ENCODE measurements at places on chromosomes 2 and 18. TPM values are rescaled to one million over a fixed set of nuclear protein-coding genes. Genes with fewer than 3 reads are reported as not detected.
A peak's percentile ranks its signal among the peaks of the same experiment; 100 is the strongest.

DPP10 gene
- not detected for total RNA-seq

GRCh38 chr18:25349926-25350487 lies 2.0 kb downstream of the ZNF521 start:
- H3K27ac ChIP-seq: no peak overlapping the region
- H3K36me3 ChIP-seq: peaks cover 1% of the 10 kb centered on the region
- H3K4me1 ChIP-seq: peaks cover 10% of the 10 kb centered on the region
- H3K4me3 ChIP-seq: peak overlapping the region; percentile 68
- DNase-seq: no peak

SCN3A gene
- total RNA-seq: not detected

DNA sequence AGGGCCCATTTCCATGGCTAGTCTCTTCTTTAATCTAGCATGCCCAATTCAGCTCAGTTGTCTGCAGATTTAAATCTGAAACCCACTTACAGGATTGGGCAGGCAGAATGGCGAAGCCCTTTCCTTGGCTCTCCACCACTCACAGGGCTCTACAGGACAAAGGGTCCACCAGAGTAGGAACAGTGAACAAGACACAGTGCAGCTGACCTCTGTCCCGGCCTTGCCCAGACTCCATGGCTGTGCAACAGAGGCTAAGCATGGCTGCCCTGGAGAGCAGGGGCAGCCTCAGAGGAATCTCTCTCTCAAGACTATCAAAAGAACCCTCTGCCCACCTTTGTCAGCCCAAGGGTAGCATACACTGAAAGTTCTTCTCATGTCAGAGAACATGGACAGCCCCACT lies 9.7 kb upstream of the ATP6V1B1 start:
- peaks cover 2% of the 10 kb centered on the region for H3K27me3 ChIP-seq
- H3K36me3 ChIP-seq: no peaks in the 10 kb centered on the region
- DNase-seq: no peak
- H3K4me3 ChIP-seq: no peak overlapping the region
- H3K27ac ChIP-seq: no peak overlapping the region

RTP5 gene
- 0.12 TPM for total RNA-seq

DNA sequence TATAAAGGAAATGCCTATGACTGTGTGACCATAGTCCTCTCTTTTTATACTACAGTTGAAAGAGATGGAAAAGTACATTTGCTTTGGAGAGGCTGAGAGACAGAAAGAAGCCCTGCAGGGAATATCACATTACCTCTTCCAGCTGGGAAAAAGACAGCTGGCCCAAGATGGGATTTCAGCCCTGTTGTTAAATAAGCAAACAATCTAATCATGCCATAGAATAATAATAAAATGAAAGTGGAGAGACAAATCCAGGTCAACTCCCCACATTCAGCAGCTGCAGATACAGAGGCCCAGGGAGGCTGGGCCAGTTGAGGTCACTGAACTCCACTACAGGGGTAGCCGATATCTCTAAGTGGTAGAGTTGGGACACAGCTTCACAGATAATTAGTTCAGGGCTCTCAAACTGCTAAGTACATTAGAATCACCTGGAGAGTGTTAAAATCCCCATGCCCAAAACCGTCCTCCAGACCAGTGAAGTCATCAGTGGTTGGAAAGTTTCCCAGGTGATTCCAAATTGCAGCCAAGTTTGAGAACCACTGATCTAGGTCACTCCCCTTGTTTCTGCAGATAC lies 81.9 kb downstream of the MOGAT1 start:
- H3K4me3 ChIP-seq: no peak overlapping the region
- no peaks in the 10 kb centered on the region for H3K4me1 ChIP-seq
- H3K27me3 ChIP-seq: peaks cover 2% of the 10 kb centered on the region
- no peak for DNase-seq

DNA sequence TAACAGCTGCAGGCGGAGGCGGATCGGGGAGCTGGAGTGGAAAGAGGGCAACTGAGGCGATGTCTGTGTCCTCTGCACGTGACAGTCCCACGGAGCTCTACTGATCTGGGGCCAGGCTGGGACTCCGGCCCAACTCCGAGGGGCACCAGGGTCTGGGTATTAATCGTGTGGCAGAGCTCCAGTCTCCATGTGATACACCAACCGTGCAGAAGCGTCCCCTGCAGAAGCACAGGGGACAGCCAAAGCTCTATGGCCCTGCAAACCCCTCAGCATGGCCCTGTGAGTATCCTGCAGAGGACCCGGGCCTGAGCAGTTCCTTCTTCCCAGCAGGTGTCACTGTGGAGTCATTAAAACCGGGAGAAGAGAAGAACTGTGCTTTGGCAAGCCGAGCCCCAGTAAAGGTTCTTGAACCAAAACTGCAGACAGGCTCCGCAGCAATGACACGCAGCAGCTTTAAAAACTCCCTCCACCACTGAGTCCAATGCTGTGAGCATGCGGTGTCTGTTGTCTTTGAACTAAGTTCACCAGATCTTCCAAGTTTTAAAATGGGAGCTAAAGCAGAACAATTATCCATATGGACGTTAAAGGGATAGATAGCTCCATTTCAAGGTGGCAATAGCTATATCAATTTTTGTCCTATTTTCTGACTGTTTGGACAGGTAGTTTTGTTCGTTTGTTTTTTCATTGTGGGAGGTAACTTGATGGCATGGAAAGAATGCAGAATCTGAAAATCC lies 79.4 kb downstream of the TMEM182 start:
- H3K27ac ChIP-seq: no peak overlapping the region
- peaks cover 2% of the 10 kb centered on the region for H3K27me3 ChIP-seq
- no peaks in the 10 kb centered on the region for H3K4me1 ChIP-seq
- peak; percentile 23 for DNase-seq

DNA sequence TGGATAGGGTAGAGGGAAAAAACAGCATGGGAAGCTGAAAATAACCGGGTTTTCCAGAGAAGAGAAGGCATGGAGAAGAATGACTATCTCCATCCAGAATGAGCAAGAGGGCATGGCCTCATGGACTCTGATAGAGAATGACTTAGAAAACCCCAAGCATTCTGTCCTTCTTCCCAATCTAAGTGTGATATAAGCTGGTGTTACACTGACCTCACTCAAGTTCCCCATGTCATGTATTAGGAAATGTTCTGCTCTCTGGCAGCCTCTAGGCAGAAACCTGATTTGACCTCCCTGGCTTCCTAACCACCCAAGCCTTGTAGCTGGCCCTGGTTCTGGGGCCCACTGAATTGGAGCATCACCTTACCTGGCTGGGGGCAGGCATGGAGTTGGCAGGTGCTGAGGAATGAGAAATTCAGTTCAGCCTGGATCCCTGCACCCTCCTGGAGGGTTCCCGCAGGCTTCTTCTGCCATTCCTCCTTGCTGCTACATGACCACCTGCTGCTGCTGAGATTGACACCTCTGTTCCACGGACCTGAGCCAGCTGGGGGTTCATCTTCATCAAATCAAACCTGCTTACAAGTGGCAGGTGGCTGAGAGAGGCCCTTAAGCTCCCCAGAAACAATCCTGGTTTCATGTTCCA lies 5.2 kb upstream of the SIGLEC15 start:
- H3K36me3 ChIP-seq: peaks cover 2% of the 10 kb centered on the region
- H3K27me3 ChIP-seq: peaks cover 12% of the 10 kb centered on the region
- no peak overlapping the region for H3K4me3 ChIP-seq
- no peak for DNase-seq
- H3K27ac ChIP-seq: no peak overlapping the region

- H3K27me3 ChIP-seq: no peaks in the 10 kb centered on the region
- H3K27ac ChIP-seq: no peak overlapping the region
- H3K4me1 ChIP-seq: peaks cover 5% of the 10 kb centered on the region
- no peak for DNase-seq
- peaks cover 45% of the 10 kb centered on the region for H3K36me3 ChIP-seq
Measured at GRCh38 chr2:69525261-69525660, 88.0 kb upstream of the NFU1 start.

DNA sequence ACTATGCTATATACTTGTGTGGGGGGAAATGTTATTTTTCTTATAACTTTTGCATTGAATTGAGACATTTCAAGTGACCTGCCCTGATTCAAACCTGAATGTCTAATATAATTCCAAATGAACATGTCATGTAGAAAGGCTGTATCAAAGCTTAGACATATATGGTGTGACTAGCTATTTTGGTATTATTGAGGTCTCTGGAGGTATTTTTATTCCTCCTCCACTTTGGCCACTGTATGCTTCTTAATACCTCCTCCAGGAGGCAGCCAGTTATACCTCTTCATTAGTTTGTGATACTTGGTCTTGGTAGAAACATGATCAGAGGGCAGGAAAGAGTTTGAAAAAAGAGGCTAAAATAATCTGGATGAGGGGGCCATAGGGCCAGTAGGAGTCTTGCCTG lies 217.1 kb downstream of the TCF4 start:
- no peaks in the 10 kb centered on the region for H3K27me3 ChIP-seq
- no peak overlapping the region for H3K27ac ChIP-seq
- DNase-seq: no peak
- H3K36me3 ChIP-seq: no peaks in the 10 kb centered on the region

FHL2 gene
- 1.3 TPM for total RNA-seq

- H3K4me1 ChIP-seq: no peaks in the 10 kb centered on the region
- no peaks in the 10 kb centered on the region for H3K27me3 ChIP-seq
- no peak for DNase-seq
- H3K36me3 ChIP-seq: no peaks in the 10 kb centered on the region
Measured at GRCh38 chr18:35731701-35732100, 150.2 kb downstream of the GALNT1 start.

DNA sequence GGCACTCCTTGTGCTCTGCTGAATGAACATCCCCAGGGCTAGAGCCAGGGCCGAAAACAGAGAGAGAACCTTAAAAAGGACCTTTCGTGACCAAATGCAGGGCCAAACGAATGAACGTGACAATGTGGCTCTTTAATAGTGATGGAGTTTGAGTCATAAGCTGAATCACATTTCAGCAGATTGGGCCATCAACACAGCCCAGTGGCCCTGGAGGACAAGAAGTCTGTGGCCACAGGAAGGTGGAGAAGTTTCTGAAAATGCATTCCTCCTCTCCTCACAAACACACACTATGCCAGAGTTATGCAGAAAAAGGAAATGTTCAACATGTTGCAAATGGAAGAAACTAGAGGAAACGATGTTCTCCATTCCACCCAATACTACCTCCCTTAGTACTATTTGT lies 415.8 kb downstream of the HRH4 start:
- DNase-seq: no peak
- H3K4me3 ChIP-seq: no peak overlapping the region
- H3K27me3 ChIP-seq: peaks cover 2% of the 10 kb centered on the region
- H3K36me3 ChIP-seq: no peaks in the 10 kb centered on the region
- no peak overlapping the region for H3K27ac ChIP-seq
- H3K4me1 ChIP-seq: no peaks in the 10 kb centered on the region

DNA sequence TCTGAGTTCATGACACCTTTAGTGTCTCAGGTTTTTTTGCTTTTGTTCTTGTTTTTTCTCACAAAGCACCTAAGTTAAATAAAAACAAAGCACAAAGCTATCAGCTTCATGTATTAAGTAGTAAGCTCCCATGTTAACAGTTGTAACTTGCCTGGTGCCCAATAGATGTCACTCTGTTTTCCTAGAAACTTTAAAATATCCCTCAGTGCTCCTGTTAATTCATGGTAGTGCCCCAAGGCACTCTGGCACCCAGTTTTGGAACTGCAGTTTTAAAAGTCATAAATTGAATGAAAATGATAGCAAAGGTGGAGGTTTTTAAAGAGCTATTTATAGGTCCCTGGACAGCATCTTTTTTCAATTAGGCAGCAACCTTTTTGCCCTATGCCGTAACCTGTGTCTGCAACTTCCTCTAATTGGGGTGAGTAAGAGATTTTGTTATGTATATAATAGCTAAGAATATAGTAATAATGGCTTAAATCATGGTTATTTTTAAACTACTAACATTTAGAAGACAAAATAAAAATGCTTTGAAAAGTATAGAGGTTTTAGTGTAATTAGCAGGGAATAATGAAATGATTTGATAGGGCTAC lies 555.0 kb upstream of the TMEFF2 start:
- no peaks in the 10 kb centered on the region for H3K4me1 ChIP-seq
- H3K36me3 ChIP-seq: no peaks in the 10 kb centered on the region
- no peaks in the 10 kb centered on the region for H3K27me3 ChIP-seq
- DNase-seq: no peak
- H3K27ac ChIP-seq: no peak overlapping the region
- no peak overlapping the region for H3K4me3 ChIP-seq

DNA sequence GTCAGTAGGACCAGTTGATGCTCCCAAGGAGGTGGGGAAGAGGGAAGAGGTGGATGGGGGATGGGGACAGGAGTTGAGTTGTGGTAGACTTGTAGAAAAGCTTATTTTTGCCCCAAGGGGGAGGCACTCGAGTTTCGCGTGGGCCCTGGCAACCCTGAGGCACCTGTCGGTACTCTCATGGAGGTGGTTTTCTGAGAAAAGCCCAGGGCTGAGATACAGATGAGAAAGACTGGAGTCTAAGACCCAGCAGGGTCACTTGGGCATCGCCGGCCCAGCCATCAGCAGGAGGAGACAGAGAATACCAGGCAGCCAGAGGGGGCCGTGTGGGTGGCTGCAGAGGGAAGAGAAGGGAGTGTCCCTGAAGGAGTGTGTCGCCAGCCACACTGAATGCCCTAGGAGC lies 57.7 kb upstream of the HPCAL1 start:
- no peak overlapping the region for H3K27ac ChIP-seq
- no peaks in the 10 kb centered on the region for H3K4me1 ChIP-seq
- H3K27me3 ChIP-seq: no peaks in the 10 kb centered on the region
- H3K4me3 ChIP-seq: no peak overlapping the region
- no peak for DNase-seq

- H3K27ac ChIP-seq: no peak overlapping the region
- no peaks in the 10 kb centered on the region for H3K27me3 ChIP-seq
- H3K4me3 ChIP-seq: peak overlapping the region; percentile 98
- peaks cover 10% of the 10 kb centered on the region for H3K36me3 ChIP-seq
Measured at GRCh38 chr2:102735416-102736109, 26.3 kb upstream of the TMEM182 start.

DNA sequence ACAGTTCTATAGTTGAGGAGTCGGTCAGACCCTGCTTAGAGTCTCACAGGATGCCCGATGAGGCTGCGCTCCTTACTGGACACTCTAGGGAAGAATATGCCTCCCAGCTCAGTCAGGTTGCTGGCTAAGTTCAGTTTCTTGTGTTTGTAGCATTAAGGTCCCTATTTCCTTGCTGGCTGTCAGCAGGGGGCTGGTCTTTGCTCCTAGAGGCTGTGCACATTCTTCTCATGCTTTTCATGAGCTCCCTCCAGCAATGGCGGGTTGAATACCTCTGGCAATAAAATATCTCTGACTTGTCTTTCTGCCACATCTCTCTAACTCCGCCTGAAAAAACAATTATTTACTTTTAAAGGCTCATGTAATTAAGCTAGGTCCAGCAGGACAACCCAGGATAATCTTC lies 79.4 kb upstream of the DNAJC10 start:
- no peaks in the 10 kb centered on the region for H3K36me3 ChIP-seq
- H3K27ac ChIP-seq: no peak overlapping the region
- H3K4me1 ChIP-seq: no peaks in the 10 kb centered on the region

GRCh38 chr18:48616484-48617255 lies 77.8 kb downstream of the CTIF start:
- no peaks in the 10 kb centered on the region for H3K36me3 ChIP-seq
- no peaks in the 10 kb centered on the region for H3K27me3 ChIP-seq
- no peaks in the 10 kb centered on the region for H3K4me1 ChIP-seq

DNA sequence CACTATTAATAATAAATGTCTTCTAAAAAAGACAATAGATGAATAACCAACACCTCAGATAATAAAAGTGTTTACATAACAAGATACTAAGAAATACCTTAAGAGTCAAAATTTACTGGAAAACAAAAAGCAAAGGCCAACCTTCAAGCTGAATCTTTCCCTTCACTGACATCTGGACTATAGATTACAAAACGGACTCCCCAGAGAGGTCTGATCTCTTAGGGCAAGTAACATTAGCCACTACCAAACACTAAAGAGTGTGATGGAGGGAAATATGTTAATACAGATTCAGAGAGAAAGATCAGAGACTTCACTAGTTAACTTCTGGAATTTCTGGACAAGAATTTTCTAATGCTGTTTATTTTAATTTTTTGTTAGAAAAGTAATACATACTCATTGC lies 13.9 kb downstream of the CLASP1 start:
- no peaks in the 10 kb centered on the region for H3K27me3 ChIP-seq
- no peak overlapping the region for H3K27ac ChIP-seq
- H3K4me1 ChIP-seq: peaks cover 31% of the 10 kb centered on the region
- no peak overlapping the region for H3K4me3 ChIP-seq
- peaks cover 26% of the 10 kb centered on the region for H3K36me3 ChIP-seq

Data from activated CD4-positive, alpha-beta memory T cell treated with anti-CD3 and anti-CD28 coated beads for 36 hours (primary cell).